ENCODE measurements at places on chromosomes 6 and 20. TPM values are rescaled to one million over a fixed set of nuclear protein-coding genes. Genes with fewer than 3 reads are reported as not detected.

Gene MOXD1
- total RNA-seq, result 68.1 TPM

- ATAC-seq, result no peak
Measured at GRCh38 chr6:40997234-40997957, 41.6 kb downstream of the UNC5CL start.

- no peak for ATAC-seq
Measured at GRCh38 chr6:132587424-132587823, 2.1 kb downstream of the TAAR5 start.

GRCh38 chr6:148379966-148380713 is 37.5 kb downstream of the SASH1 start:
- ATAC-seq, result no peak

DNA sequence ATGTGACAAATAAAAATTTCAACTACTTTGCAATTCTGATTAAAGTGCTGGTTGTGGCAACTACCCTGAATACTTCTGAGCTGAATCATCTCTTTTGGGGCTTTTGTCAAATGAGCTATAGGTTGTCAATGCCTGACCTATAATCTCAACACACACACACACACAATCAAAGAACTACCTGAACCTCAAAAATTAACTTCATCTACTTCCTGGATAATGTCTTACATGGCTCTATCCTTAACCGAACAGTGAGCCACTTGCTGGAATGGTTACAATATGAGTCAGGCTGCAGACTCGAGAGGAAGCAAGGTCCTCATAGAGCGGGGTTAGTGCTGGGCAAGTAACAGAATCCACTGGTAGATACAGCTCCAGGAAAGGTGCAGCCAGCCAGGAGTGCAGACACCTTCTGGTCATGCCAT is 70.6 kb upstream of the DST start:
- ATAC-seq, result peak; percentile 48

DNA sequence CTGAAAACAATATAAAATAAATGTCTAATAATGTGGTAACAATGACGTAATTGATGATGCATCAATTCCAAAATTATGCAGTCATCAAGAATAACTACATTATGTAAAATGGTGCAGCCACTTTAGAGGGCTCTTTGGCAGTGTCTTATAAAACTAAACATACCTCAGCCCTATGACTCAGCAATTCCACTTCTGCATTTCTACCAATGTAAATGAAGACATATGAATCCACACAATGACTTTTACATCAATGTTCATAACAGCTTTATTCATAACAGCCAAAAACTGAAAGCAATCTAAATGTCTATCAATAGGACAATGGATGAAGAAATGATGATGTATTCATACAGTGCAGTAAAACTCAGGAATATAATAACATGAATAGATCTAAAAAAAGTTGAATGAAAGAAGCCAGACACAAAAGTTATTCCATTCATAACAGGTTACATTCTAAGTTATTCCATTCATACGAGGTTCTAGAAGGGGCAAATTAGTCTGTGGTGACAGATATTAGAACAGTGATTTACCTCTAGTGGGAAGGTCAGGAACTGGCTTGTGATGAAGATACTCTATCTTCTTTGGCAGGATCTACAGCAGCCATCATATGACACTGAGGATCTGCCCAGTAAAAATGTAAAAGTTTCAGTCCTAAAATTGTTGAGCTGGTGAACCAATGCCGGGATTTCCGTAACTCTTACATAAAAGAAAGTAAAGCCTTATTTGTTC is 396.1 kb downstream of the PLCB1 start:
- ATAC-seq, result peak; percentile 67

DNA sequence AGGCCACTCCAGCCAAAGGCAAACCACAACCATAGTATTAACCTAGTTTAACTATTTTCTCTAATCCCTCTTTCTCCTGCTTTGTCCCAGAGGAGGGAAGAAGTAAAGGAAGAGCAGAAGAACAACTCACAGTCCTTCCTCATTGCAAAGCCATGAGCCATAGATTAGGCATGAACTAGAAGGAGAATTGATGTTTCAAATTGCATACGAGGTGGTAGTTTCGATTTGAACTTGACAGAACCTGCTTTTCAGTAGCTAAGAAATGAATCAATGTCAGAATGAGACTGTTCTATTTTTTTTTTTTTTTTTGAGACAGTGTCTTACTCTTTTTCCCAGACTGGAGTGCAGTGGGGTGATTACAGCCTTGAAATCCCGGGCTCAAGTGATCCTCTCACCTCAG is 48.3 kb downstream of the PROKR2 start:
- no peak for ATAC-seq

- ATAC-seq, result no peak
Measured at GRCh38 chr6:16966791-16967469, 134.9 kb upstream of the STMND1 start.

DNA sequence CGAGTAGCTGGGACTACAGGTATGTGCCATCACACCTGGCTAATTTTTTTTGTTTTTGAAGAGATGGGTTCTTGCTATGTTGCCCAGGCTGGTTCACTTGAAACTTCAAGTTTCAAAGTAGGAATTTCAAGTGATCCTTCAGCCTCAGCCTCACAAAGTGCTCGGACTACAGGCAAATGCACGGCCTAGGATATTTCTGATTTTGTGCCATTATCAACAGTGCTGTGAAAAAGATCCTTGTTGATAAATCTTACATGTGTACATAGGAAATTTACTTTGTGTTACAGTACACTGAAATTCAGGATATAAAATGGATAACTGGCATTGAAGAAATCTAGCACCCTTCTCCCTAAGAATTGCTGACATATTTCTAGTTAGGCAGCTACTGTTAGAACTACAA is 184.6 kb upstream of the PRDM1 start:
- no peak for ATAC-seq

- peak; percentile 74 for ATAC-seq
Measured at GRCh38 chr6:41371992-41372831, 36.8 kb downstream of the NCR2 start.

DNA sequence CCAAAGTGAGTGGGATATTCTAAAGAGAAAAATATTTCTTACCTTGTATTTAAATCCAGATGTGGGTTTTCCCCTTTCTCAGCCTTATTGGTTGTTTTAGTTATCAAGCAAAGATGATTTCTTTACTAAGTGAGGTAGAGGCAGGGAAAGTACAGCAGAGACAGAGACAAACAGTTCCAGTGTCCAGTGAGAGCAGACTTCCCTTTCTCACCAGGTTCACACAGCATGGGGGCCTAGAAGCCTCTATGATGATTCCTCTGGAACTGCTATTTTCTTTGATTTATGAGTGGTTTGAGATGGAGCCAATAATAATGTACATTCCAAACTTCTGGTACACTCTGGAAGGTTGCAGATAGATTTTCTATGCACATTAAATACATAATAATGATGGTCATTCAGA is 234.0 kb upstream of the MARCKS start:
- ATAC-seq, result no peak

GRCh38 chr6:35360349-35361138 is 18.2 kb downstream of the PPARD start:
- ATAC-seq, result no peak

DNA sequence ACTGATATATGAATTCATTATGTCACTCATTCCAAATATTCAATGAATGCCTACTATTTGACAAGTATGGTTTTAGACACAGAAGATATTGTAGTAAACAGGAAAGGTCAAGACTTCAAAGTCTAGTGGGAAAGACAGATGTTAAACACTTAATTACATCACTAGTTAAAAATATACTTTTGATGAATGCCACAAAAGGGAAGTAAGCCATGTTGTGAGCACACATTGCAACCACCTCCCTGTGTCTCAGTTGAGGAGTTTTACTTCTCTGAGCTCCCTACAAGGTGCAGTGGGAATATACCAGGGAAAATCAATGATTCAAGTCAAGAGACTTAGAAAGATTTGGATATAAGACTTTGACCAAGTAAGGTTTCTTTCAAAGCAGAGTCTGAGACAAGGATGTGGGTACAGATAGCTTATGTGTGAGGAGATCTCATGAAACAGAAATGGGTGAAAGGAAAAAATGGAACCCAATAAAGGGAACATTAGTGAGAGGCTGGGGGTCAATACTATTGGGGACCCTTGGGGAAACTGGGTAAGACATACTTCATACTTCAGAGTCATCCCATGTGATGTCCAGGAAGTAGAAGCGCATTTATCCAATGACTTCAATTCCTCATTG is 503.7 kb downstream of the KIF16B start:
- ATAC-seq, result no peak

Measured in motor neuron (in vitro differentiated cells).